Fibroblast of skin of right biceps (primary cell): ENCODE measurements at places on chromosomes 5 and 9.

- DNase-seq, result no peak
These were observed 1925.3 kb upstream of the ACO1 start for GRCh38 chr9:30459156-30459555.

DNA sequence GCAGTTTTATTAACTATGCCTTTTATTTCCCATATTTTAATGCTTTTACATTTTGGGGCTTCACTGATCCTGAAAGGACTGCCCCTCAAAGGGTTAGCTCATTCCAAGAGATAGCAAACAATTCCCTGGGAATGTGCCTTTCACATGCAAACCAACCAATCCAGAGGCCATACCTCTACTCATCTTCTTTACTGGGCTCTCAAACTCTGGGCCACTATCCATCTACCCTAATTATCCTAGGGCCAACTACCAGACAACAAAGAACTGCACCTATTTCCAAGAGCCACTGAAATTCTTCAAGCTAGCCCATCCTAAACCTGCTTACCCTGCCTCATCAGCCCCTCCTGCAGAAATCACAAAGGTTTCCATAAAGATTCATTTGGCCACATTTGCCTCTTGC, 364.7 kb downstream of the CDH12 start:
- no peak for DNase-seq

DNA sequence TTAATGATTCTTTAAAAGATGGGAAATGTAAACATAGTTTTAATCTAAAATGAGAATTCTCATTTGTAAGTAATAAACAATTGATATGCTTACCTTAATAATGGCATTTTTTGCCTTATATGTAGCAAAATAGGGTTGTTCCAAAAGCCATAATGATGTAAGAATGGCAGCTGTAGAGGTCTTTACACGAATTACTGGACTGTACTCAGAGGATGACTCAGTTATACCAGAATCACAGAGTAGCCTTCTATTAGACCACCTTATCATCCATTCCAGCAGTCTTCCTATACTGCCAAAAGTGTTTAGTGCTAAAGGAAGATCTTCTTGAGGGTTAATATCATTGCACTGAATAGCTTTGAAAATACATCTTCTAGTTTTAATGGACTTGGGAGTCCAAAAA, 66.5 kb downstream of the CPLANE1 start:
- DNase-seq, result no peak

DNA sequence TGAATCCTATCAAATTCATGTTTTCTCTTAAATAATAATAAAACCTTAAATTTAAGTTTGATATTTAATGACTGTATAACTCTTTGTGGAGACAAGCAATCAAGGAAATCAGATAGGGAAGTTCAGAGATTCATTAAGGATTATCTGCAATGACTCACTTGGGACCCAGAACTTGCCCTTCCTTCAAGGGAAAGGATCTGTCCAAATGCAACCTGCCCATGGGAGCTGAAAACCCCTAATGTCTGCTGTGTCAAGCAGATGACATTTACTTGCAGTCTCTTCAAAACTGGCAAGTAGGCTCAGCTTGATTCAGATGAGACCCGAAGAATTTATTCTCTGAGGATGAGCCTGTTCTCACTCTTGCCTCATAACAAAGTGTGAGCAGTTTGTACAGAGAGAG, 1577.6 kb downstream of the EFNA5 start:
- no peak for DNase-seq

DNA sequence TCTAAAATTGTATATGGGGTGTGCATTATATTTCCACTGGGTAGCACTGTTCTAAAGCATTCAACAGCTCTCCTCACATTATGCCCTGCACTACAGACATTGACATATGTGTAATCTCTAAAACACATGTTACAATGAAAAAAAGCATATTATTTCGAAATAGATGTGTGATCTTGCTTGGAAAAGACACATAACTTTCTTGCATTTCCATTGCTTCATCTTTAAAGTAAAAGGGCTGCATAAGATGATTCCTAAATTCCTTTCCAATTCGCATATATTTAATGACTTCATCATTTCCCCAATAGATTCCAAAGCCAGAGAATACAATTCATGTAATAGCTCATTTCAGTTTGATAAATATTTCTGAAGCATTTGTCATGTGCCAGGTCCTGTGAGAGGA, 566.9 kb downstream of the PDE4D start:
- DNase-seq, result peak; percentile 58

DNA sequence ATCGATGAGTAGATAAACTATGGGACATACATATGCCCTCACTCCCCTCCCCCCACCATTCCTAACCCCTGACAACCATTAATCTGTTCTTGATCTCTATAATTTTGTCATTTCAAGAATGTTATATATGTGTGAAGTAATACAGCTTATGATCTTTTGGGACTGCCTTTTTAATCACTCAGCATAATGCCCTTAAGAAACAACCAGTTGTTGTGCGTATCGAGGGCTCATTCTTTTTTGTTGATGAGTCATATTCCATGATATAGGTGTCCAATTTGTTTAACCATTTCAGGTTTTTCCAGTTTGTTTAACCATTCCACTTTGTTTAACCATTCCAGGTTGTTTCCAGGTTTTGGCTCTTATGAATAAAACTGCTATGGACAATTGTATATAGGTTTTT, 75.6 kb downstream of the ARHGEF28 start:
- no peak for DNase-seq

DNA sequence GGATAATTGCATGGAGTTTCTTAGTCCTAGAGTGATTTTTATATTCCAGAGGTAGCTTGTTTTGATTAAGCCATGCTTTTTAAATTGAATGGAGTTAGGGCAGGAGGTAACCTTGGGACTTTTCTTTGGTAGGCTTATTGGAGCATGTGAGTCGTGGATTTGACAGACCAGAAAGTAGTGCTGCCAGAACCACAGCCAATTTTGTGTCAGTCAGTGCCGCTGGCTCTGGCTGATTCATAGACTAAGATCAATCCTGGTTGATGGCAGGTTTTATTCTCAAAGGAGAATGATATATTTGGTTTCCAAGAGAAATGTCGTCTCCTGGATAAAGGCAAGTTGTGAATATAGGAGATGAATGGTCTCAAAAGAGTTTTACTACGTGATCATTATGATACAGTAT, 20.3 kb downstream of the RAI14 start:
- DNase-seq, result peak; percentile 80

- no peak for DNase-seq
These were observed 251.7 kb downstream of the PAPPA start for GRCh38 chr9:116405321-116405720.

DNA sequence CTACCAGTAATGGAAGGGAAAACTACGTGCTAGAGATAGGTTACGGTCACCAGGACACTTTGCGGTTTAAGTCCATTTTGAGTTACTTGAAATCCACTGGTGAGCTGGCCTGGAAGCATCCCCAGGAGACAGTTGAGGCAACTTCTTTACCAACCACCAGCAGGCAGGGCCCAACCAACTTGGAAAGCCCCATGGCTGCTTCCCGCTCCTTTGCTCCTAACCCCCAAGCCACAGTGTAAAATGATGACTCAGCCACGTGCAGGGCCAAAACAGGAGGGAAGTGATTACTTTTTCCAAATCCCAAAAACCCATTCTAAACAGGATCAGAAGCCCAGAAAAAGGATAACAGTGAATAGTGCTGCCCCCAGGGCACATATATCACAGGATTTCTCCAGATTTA, 87.4 kb downstream of the PAX5 start:
- DNase-seq, result peak; percentile 55
